ENCODE measurements at places on chromosomes 2 and 18. TPM values are rescaled to one million over a fixed set of nuclear protein-coding genes. Genes with fewer than 3 reads are reported as not detected.

The NEU2 gene
- not detected for total RNA-seq

DNA sequence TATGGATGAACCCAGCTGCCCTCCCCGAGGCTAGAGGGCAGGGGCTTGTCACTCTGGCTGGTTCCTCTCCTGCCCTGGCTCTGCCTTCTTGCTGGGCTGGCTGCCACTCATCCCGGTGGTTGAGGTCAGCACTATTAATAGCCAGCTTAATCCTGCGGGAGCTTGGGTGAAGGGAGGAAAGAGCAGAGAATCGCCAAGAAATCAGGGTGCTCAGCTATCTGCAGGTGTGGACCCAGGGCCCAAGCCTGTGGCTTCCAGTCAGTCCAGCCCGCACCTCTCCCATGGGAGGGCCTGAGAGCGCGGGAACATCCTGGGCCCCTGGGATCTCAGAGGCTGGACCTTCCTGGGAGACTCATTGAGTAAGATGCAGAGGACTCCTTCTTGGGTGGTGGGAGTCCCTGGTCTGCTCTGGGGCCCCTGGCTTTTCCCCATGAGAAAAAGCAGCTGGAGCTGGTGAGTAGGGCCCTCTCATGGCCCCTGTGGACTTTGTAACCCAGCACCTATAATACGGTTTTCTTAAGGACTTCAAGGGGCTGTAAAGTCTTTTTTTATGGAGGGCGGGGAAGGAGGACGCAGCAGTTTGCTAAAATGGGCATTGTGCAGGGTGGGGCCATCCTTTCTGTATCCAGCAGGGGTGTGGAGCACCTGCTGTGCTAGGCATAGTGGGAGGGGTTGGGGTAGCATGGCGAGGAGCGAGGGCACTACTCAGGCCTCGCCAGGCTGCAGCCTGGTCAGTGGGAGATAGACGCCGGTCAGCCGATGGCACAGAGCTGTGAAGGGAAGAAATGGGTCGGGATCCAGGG lies 27.4 kb upstream of the CNNM3 start:
- no peak for DNase-seq

The C2orf72 gene
- under 0.01 TPM for total RNA-seq

DNA sequence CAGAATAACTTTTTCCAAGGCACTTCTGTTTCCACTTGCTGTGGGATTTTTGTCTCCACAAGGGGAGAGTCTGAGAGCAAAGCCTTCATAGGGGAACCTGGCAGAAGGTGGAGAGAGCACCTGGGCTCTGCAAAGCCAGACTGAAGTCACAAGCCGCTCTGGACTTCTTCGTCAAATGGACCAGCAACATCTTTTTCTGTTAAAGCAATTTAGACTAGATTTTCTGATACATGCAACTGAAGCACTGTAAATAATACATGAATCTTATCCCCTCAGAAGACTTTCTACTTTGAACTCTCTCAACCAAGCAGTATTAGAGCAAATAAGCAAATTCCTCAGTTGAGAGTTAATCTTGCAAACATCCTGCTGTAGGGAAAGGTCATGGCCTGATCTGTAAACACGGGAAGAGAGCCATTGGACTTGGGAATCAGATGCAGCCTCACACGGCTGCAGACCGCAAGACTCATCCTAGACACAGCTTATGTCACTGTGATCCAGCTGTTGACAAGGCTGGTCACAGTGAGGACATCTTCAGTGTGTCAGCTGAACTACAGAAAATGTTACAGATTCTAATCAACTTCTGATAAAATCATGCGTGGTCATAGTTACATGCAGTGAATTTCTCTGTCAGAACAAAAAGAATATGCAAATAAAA lies 3.2 kb downstream of the SH3YL1 start:
- no peak for DNase-seq

- no peak for DNase-seq
These were observed 120.5 kb upstream of the POU3F3 start for GRCh38 chr2:104733226-104733943.

The TPO gene
- not detected for total RNA-seq

The ZSCAN30 gene
- total RNA-seq, result 14.0 TPM

The PDE11A gene
- total RNA-seq, result 0.09 TPM

GRCh38 chr2:65075176-65075575 lies 19.0 kb downstream of the CEP68 start:
- DNase-seq, result no peak

DNA sequence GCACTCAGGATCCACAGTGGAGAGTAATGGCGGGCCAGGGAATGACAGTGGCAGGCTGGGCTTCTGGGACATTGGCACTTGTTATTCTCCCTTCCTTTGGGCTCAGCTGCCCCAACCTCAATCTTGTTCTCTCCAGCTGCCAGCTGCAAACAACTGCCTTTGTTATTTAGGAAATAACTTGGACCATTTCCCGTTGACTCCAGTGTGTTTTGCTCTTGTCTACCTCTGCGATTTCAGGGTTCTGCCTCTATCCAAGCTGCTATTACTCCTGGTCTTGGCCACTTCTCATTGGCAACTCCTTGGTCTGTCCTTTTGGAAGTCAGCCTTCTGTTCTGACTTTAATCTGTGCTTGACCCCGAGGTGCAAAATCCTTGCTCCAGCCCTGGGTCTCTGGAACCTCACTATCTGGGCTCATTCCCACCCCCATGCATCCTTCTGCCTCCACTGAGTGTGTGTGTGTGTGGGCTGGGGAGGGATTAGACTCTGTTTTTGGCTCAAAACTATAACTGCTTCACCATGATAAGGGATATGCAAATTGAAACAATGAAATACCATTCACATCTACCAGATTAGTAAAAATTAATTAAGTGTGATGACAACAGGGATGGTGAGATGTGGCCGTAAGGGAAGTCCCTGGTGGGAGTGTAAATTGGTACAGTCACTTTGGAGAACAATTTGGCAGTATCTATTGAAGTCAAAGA lies 134.1 kb upstream of the CXCR4 start:
- DNase-seq, result peak; percentile 26

DNA sequence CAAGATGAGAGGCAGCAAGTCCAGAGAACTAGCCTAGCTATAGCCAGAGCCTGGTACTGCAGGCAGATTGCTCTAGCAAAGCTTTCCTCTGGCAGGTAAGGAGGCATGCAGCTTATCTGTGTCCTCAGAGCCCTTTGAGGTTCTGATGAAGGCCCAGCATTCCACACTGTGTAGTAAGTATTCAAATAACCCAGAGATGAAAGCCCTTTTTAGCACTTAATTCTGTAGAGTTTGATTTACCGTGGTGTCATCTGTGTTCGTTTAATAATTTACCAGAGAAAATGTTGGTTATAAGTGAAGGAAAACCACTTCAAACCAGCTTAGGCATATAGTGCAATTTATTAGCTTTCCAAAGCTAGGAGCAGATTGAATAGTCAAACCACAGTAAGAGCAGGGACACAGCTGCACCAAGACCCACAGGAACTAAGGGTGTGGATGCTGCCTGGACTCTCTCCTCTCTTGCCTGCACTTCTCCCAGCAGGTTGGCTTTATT lies 226.6 kb downstream of the BABAM2 start:
- no peak for DNase-seq

Measured in dermis blood vessel endothelial cell (primary cell).